Hepatocyte (in vitro differentiated cells): ENCODE measurements at places on chromosomes 3 and 15. TPM values are rescaled to one million over a fixed set of nuclear protein-coding genes. Genes with fewer than 3 reads are reported as not detected.

DNA sequence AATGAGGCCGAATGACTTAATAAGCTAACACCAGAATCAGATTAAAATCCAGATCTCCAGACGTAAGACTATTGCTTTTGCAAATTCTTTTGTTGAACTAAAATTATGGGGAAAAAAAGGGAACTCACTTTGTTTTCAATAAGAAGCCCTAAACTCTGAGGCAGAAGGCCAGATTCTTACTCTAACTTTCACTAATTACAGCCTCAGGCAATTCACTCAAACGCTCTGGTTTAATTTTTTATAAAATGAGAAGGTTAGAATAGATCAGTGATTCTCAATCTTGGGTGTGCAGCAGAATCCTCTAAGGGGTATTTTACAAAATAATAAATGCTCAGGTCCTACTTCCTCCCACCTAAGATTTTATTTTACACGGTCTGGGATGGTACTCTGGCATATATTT, 38.1 kb downstream of the C3orf70 start:
- no peak for DNase-seq

GRCh38 chr3:144692488-144692887, 720.9 kb downstream of the DIPK2A start:
- DNase-seq: no peak

- no peak for DNase-seq
These were observed 44.6 kb downstream of the ARHGAP31 start for GRCh38 chr3:119338754-119339153.

DNA sequence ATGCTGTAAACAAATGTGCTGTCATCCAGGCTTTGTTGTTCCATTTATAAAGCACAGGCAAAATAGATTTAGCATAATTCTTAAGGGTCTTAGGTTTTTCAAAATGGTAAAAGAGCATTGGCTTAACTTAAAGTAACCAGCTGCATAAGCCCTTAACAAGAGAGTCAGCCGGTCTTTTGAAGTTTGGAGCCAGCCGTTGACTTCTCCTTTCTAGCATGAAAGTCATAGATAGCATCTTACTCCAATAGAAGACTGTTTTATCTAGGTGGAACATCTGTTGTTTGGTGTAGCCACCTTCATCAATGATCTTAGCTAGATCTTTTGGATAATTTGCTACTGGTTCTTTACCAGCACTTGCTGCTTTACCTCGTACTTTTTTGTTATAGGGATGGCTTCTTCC, 297.5 kb upstream of the DCBLD2 start:
- no peak for DNase-seq

The PPP1R14D gene
- total RNA-seq: 0.24 TPM in 1 of 2 replicates, not detected in the other

DNA sequence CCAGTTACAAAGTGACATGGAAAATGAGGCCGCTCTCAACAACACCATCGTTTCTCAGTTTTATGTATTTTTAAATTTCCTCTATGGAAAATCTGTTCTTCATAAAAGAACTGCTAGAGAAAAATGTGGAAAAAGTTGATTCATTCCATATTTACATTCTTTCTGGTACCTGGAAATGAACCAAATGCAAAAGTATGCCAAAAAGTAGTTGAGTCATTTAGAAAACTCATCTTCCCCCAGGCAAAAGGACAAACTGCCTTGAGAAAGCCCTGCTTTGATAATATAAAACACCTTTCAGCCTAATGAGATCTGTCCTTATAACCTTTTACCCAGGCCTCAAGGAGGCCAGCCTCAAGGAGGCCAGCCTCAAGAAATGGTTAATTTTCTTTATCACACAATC, 283.0 kb upstream of the VEPH1 start:
- DNase-seq: no peak

The SERINC4 gene
- 0.10 and 0.24 TPM in 2 replicates for total RNA-seq

GRCh38 chr3:69318410-69318809, 67.5 kb downstream of the FRMD4B start:
- DNase-seq: no peak
